ENCODE measurements at places on chromosomes 3 and 15.
A peak's percentile ranks its signal among the peaks of the same experiment; 100 is the strongest.

DNA sequence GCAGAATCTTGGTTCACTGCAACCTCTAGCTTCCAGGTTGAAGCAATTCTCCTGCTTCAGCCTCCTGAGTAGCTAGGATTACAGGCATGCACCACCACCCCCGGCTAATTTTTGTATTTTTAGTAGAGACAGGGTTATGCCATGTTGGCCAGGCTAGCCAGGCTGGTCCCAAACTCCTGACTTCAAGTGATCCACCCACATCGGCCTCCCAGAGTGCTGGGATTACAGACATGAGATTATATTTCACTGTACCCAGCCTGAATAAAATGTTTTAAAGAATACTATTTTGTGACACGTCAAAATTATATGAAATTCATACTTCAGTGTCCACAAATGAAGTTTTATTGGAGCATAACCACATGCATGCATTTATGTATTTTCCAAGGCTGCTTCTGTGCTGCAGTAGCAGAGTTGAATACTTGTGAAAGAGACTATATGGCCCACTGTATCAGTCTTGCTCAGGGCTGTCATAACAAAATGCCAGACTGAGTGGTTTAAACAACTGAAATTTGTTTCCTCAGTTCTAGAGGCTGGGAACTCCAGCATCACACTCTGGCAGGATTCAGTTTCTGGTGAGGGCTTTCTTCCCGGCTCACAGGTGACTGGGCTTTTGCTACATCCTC lies 77.2 kb downstream of the PRTG start:
- no peak for DNase-seq

DNA sequence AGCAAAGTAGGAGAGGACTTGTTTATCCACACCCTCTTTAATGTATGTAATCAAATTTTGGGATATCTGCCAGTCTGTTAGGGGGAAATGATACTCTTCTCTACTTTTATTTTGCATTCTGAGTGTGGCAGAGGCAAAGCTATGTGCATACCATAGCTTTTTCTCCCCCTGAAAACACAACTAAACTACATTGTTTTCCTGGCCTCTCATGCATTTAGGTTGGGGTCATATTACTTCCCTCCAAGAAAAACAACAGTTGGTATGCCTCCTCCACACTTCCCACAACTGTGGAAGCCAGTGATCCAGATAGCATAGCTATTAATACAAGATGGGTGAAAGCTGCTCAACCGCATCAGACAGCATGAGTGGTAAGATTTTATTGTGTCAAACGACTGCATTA lies 6.9 kb downstream of the RPL15 start:
- no peak for DNase-seq

DNA sequence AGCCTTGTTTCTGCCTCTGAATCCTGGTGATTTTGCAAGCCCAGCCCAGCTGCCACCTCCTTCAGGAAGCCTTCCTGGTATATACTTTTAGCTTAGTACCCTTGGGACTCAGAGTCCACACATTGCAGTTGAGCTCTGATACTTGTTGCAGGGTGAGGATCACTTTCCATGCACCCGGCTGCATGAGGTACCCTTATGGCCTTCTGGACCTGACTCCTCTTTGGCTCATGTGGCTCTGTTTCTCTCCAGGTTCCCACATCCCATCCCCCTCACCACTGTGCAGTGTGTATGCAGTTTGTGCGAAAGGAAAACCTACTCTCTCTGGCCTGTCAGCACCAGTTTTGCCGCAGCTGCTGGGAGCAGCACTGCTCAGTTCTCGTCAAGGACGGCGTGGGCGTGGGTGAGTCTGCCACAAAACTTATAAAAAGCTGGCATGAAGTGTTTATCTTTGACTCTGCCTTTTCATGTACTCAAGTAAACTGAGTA lies 23.1 kb upstream of the P4HTM start:
- no peak for DNase-seq

- no peak for DNase-seq
Observed at GRCh38 chr15:93247466-93248121, 158.6 kb upstream of the RGMA start.

DNA sequence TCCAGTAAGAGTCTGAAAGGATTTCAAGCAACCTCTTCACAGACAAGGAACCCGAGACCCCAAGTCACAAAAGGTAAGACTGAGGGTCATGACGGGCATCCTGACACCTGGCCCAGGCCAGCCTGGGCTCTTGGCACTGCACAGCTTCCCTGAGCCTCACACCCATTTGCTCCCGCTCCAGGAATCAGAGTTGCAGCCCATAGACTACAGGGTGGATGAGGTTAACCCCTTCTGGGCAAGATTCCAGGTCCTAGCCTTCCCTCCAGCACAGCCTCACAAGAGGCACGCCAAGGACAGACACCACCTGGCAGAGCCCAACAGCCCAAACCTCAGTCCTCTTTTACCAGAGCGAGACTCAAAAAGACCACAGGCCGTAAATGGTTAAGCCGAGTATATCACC lies 36.2 kb downstream of the RBPMS2 start:
- peak; percentile 26 for DNase-seq

GRCh38 chr3:155745795-155746550 lies 1.1 kb upstream of the PLCH1 start:
- DNase-seq = peak; percentile 70

Data from NCI-H1105 (cell line).